ENCODE measurements at places on chromosomes 5 and 9.

DNA sequence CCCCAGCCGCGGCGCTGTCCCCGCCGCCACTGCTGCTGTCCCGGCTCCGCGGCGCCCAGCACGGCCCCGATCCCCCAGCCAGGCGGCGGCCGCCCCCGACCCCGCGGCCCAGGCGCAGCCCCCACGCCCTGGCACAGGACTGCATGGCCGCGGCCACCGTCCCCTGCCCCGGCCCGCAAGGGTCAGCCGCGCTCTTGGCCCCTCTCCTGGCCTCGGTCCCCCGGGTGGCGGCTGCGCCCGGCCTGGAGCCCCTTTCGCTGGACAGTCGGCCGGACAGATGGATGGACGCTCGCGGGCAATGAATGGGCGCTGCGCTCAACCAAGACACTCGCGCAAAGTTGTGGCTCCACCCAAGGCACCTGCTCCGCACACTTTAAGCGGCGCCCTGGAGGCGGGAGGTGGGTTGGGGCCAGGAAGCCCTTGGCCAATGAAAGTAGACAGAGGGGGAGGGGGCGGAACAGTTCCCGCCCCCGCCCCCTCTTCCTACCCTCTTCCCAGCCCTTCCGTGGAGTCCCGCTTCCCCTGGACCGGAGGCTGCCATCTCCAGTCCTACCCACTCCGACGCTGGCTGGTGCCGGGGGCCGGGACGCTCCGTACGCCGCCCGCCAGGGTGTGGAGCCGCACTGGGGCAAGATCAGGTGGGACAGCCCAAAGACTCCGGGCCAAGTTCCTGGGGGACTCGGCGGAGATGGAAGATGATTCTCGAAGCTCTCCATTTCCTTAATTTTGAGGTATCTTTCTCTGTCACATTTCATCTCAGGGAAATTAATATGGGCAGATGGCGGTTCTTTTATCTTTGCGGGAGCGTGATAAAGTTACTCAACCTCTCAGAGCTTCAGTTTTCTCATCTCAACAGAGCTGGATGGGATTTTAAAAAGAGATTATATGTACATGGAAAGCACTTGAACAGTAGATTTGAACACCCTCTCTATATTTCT, at the start of gene GLDC:
GLDC (minus strand) TSS at position 375 of the 938 bp plus-strand sequence; CDS start at position 145, 230 bp downstream.
- DNase-seq, result peak; percentile 83

- no peak for DNase-seq
Measured at GRCh38 chr9:111272581-111272980, 57.4 kb downstream of the OR2K2 start.

GRCh38 chr5:33764786-33765185, 127.0 kb downstream of the ADAMTS12 start:
- no peak for DNase-seq

- DNase-seq, result no peak
Measured at GRCh38 chr9:10697044-10697443, 84.2 kb upstream of the PTPRD start.

GRCh38 chr9:116008278-116008677, 145.3 kb upstream of the PAPPA start:
- no peak for DNase-seq

DNA sequence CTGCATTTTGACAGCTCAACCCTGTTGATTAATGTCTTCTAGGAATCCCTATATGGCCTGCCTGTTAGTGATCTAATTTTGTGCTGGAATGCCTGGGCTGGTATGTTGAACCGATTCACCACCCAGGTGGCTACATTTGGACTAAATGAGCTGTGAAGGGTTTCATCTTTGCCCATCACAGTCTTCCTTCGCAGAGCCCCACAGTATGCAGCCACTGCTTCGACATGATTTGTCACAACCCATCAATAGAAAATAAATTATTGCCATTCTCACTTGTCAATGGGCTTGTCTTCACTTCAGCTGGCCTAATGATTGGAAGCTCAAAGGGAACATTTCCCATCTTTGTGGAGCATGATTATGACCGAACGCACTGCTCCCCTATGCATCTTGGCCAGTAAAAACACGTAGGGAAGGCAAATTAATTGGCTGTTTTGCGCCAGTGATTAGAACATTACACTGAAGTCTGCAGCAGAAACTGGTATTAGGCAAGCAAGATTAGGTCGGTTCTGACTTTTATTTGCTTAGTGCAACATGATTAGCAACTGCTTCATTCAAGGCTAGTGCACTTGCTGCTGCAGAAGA, 408.5 kb downstream of the KIAA0825 start:
- no peak for DNase-seq

DNA sequence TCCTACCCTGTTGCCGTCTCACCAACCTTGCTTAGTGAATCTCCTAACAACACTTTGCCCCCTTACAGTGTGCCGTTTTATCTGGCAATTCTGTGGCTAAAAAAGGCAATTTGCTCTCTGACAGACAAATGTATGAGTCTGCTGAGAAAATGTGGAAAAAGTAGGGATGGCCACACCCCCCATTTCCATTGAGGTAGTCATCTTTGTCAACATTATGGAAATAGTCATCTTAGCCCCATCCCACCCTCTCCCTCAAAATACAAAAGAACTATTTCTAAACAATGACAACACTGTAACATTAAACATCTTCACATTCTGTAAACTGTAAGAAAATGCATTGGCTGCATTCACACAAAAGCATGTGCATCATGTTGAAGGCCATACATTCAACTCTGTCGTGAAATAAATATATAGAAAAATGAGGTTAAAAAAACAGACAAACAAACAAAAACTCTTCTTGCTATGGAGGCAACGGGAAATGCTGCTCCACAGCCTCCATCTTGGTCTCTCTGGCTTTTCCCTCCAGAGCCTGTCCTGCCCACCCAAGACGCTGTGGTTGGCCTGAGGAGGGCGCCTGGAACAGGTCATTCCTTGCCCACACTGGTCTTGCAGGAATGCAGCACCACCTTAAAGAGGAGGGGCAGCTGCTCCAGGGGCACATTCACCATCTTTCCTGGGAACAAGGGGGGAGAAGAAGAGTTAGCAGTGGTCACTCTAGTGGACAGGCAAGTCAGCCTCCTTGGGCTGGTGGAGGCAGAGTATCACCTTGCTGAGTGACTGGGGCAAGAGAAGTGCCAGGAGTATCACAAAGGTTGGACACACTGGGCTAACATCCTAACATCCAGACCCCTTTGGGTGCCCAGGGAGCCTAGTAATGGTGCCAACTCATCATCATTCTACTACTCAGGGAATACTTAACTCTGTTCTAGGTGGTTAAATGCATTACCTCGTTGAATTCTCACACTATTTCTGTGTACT, 15.2 kb upstream of the NR5A1 start:
- no peak for DNase-seq

DNA sequence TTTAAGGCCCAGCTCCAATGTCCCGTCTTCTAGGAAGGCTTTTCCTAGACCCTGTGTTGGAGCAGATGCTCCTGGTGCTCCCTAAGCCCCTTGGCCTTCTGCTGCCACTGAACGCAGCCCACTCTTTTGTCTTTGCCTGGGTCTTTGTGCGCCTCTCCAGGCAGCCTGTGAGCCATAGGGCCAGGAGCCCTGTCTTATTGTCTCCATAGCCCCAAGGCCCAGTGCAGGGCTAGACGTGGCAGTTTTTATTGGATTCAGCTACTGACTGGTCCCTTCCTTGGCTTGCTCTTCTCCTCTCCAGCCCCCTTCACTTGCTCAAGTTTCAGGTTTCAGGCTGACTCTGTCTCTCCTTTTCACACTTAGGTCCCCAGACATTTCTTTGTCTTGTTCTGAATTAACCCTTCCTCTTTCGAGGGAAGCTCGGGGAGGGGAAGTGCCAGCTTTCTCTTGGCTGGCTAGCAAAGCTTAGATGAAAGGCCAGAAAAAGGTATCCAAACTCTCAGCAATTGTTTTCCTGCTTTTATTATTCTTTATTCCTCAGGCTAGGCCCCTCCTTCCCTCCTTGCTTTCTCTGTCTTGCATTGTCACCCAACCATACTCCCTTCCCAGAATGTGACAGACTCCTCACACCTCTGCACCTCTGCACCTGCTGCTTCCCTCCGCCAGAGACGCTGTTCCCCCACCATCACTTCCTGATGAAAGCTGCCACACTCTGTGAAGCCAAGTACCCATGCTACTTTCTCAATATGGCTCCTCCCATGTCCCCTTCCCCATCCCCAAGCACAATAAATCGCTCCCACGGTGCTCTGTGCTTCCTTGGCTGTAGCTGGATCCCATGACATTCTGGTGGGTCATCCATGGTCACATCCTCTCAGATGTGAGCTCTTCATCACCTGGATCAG, 101.6 kb upstream of the CPEB4 start:
- no peak for DNase-seq

DNA sequence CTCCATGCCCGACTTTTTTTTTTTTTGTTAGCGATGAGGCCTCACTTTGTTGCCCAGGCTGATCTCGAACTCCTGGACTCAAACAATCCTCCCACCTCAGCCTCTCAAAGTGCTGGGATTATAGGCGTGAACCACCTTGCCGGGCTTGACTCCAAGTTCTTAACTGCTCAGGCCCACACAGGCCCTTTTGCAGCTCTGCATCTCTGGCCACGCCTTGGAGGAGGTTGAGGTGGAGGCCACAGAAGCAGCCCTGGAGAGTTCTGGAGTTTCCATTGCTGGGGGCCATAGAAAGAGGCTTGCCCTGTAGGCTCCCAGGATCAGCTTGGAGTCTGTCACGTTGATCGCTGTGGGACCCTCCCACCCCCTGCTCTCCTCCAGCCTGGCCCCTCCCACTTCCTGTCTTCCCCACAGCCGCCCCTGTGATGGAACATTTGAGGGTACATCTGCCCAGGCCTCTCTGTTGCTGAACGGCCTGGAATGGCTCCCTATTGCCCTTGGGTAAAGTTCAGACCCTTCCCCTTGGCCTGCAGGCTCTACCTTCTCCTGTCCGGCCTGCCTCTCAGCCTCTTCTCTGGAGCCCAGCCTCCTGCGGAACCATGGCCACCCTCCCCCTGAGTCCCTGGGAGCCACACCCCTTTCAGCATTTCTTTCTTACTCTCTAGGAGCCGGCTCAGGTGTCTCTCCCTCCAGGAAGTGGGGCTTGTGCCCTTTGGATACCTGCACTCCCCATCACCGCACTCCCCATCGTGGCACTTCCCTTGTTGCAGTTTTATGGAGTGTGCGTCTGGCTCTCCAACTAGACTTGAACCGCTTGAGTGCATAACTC, 30.4 kb upstream of the IER5L start:
- no peak for DNase-seq

DNA sequence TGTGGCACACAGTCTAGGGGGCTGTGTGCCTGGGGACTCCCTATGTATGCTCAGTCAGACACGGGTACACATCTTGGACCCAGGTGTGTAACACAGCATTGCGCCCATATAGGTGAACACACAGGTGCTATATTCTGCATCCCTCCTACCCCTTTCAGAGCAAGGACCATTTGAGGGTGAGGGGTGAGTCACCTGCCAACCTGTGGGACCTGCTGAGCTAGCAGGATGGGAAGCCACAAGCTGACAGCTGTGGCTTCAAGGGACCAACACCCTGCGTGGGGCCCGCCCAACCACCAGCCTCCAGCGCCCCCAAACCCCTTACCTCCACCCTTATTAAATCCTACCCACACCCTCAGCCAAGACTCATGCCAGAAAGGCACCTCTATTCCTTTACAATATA, 14.6 kb upstream of the AQP7 start:
- no peak for DNase-seq

DNA sequence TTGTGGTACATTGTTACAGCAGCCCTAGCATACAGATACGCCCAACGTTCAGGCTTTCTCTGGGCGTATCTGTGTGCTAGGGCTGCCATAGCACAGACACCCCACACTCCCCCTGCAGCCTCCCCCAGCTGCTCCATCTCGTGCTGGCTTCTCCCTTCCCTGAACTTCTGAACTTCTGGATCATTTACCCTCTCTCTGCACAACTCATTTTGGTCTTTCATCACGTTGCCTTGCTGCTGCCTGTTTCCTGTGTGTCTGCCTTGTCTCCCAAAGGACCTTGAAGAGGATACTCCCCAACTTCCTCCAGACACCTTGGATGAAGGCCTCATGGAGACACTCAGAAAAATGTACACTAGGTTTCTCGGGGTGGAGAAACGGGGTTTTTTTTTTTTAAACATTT, 37.3 kb downstream of the SLIT3 start:
- no peak for DNase-seq

DNA sequence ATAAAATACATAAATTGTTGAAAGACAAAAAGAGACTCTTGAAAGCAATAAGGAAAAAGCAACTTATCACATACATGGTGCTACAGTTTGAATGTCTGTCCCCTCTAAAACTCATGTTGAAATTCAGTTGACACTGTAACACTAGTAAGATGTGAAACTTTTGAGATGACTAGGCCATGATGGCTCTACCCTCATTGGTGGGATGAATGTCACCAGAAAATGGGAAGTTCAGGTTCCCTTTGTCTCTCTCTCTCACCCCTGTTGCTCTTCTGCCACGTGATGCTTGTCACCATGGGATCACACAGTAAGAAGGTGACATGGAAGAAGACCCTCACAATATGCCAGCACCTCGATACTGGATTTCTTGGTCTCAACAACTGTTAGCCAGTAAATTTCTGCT, 50.3 kb upstream of the SPTLC1 start:
- DNase-seq, result no peak

- no peak for DNase-seq
Measured at GRCh38 chr9:37992924-37993349, 76.1 kb downstream of the SHB start.

GRCh38 chr5:68418201-68418600, 202.6 kb downstream of the PIK3R1 start:
- DNase-seq, result no peak

DNA sequence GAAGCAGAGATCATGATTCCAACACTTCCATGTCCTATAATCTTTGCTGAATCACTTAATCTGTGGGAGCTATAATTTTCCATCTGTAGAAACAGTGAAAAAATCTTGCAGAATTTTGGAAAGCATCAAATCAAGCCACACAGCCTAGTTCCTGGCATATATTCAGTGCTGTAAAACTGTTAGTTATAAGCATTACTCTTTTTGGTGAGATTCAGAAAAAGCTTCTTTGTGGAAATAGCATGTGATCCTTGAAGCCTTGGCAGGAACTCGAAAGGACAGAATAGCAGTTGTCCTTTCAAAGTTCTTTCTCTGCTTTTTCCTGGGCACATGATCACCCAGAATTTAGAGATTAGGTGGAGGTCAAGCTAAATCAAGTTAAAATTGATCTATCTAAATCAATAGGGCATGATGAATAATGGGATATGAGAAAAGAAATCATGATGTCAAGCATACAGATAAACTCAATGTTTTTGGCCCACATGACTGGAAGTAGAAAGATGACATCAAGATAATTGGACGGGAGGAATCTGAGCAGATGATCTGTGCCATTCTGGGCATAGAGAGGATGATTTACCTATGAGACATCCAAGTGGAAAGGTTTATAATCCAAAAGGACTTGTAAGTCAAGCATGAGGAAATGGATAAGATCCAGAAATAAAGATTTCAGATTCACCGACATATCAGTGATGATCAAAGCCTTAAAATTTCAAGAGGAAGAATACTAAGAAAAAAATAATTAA, 73.1 kb downstream of the TMEM232 start:
- no peak for DNase-seq

- DNase-seq, result no peak
Measured at GRCh38 chr5:32278406-32278805, 34.3 kb downstream of the MTMR12 start.

- no peak for DNase-seq
Measured at GRCh38 chr9:93223260-93224180, 39.6 kb downstream of the WNK2 start.

Measured in posterior cingulate gyrus (tissue), 11 donors.